ENCODE measurements at places on chromosomes 5 and 9. TPM values are rescaled to one million over a fixed set of nuclear protein-coding genes. Genes with fewer than 3 reads are reported as not detected.

DNA sequence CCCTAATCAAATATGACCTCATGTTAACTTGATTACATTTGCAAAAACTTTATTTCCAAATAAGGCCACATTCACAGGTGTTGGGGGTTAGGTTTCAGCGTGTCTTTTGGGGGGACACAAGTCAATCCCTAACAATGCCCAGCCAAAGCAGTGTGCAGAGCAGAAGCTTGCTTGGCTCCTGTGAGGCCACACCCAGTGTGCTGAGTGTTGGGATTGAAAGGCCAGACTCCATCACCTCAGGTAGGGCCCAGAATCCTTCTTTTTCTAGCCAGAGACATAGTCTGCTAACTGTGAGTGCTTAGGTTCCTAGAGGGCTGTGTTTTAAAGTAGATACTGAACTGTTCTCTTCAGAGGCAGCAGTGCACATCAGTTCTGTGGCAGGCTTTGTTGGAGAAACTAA lies 27.9 kb downstream of the KDM4C start:
- DNase-seq: no peak

GRCh38 chr5:120535900-120536299 lies 71.8 kb downstream of the PRR16 start:
- DNase-seq: no peak

- DNase-seq: no peak
These were observed 116.9 kb upstream of the OTULINL start for GRCh38 chr5:14464671-14465070.

DNA sequence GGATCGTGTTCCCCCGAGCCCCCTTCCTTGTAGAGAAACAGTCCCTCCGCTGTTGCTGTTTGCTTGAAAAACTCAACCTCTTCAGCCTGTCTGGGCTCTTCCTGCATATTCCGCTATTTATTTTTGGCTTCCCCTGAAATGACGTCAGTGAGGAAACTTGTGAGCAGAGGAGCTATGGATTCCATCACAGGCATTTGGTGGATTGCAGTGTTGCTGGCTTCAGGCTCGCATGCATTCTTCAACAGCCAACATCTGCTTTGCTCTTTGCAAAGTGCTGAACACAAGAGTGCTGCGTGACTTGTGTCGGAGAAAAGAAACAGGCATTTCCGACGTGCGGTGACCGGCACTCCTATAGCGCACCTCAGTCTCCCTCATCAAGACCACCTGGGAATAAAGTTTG lies 232.7 kb downstream of the RFK start:
- no peak for DNase-seq

DNA sequence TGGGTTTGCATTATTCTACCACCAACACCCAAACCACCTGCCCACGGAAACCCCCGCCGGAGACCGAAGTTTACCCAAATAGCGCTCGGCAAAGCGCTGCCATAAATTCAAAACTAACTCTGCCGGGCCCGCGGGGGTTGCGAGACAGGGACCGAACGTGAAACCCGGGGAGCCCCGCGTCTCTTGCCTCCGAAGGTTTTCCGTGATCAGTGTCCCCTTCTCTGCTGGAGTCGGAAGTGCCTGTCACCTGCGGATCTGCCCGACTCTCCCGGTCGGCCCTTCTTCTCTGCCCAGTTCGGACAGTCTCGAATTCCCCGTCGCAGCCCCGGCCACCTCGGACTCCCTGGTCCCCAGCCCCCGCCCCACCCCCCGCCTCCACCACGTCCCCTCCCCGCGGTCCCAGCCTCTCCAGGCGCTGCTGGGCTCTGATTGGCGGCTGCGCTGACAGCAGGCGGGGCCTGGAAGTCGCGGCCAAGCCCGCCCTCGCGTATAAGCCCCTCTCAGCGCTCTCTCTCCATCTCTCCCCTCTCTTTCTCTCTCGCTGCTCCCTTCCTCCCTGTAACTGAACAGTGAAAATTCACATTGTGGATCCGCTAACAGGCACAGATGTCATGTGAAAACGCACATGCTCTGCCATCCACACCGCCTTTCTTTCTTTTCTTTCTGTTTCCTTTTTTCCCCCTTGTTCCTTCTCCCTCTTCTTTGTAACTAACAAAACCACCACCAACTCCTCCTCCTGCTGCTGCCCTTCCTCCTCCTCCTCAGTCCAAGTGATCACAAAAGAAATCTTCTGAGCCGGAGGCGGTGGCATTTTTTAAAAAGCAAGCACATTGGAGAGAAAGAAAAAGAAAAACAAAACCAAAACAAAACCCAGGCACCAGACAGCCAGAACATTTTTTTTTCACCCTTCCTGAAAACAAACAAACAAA lies at the start of gene RORB:
RORB (plus strand) TSS at position 517 of the 929 bp plus-strand sequence. CDS start 642 bp downstream, outside the sequence.
- no peak for DNase-seq

The SPINK13 gene
- not detected for total RNA-seq

The GFRA3 gene
- total RNA-seq: not detected

The CBY3 gene
- 0.26 TPM for total RNA-seq
